ENCODE measurements at places on chromosomes 5 and 9.

GRCh38 chr5:86880785-86881492 is 263.2 kb downstream of the COX7C start:
- DNase-seq = peak; percentile 87

- DNase-seq = no peak
These were observed 167.2 kb downstream of the XRCC4 start for GRCh38 chr5:83244516-83244915.

DNA sequence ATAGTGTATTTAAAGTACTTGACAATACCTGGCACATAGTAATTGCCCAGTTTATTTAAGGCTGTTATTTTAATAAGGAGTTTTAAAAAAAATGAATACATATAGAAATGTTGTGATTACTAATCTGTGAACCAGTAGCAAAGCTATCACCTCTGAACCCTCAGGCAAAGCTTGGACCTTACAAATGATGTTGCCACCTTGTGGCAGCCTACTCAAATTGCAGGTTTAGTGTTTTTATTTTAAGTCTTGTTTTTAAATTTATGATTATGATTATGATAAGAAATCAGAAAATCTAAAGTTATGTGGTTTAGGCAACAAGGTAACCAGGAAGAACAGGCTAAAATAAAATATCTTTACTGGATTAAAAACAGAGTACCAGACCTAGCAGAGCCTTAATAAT is 35.8 kb downstream of the PPARGC1B start:
- DNase-seq = peak; percentile 49

GRCh38 chr5:64018966-64019365 is 56.7 kb upstream of the HTR1A start:
- no peak for DNase-seq

GRCh38 chr5:17289681-17290539 is 72.5 kb downstream of the BASP1 start:
- no peak for DNase-seq

DNA sequence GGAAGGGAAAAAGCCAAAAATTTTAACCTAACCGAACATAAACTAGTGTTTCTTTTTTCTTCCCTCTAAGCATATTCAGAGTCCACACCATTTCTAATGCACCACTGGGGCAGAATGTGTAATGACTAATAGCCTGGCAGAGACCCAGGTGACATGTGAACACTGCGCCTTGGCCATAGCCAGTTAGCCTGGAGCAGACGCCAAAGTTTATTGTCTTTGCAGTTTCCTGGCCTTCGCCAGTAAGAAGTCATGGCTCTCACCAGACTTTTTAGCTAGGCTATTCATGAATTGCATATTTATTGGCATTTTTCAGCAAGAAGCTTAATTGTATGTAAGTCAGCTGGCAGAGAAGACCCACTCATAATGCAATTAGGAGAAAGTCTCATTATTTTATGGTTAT is 182.8 kb upstream of the SLC27A6 start:
- DNase-seq = no peak

DNA sequence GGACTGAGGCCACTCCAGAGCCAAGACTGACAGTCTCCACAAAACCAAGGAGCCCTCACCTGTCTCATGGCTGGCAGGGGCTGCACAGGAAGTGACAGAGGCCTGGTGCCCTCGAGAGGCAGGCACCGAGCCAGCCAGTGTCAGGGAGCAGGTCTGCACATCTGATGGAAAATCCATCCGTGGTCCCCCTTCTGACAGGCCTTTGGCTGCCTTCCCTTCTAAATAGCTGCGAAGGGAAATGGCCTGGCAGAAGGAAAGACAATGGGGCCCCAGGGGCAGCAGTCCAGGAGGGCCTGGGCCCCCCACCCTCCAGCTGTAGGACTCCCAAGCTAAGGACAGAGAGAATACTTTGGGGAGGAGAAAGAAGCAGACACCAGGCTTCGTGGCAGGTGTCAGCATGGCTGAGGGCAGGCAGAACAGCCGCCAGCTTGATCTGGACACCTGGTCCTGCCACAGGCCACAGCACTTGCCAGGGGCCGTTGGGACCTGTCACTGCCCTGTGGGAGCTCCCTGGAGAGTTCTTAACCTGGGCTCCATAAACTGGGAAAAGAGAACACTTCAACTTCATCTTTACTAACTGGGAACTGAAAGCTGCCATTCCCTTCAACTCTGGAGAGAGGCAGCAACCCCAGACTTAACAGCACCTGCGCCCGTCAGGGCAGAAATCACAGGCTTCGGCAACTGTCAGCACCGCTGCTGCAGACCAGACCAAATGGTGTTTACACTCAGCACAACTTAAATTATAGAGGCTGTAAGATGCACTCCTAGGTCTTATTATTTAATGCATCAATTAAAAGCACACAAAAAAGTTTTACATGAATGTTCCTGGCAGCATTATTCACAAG is 22.0 kb downstream of the ADAMTS2 start:
- DNase-seq = no peak

DNA sequence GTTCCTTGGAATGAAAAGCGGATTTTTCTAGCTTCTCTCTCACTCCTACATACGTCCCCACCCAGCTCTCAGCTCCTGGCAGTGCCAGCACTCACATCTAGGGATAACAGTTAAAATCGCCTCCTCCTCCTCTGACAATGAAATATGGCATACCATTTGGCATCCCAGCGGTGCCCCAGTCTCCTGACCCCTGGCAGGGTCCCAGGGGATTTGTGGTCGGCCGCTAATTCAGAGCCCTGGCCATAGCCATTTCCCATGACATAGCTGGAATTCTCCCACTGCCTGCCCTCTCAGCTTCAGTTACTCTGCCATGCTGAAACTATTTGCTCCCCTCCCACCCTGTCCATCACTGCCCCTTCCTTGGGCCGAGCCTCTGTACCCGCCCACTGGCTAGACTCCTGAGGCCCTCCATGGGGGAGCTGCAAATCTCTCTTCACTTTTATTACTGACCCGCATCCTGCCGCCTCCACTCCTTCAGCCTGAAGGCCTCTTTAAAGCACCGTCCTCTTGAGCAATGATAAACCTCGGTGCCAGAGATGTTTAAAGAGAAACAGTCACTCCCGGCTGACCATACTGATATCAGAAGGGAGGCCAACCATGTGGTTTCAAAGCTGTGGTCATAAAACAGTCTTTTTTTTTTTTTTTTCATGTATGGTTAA is 139.8 kb downstream of the SLIT3 start:
- DNase-seq = peak; percentile 6

DNA sequence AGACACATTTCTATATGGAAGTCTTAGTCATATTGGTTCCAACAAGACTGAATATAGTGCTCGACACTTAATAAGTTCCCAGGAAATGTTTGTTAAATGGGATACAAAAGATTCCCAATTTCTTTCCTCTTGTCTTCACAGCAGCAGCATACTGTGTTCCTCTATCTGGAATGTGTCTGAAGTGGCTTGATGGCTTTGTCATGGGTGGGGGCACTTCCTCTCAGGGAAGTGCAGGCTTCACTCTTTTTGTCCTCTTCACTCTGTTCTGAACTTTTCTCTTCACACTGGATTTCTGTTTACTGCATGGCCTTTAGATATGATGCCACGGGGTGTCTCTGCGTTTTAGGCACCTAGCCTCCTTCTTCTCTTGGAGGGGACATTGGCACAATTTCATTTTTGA is 127.7 kb upstream of the C9orf72 start:
- no peak for DNase-seq

- no peak for DNase-seq
These were observed 19.8 kb downstream of the NIPAL4 start for GRCh38 chr5:157479612-157480510.

DNA sequence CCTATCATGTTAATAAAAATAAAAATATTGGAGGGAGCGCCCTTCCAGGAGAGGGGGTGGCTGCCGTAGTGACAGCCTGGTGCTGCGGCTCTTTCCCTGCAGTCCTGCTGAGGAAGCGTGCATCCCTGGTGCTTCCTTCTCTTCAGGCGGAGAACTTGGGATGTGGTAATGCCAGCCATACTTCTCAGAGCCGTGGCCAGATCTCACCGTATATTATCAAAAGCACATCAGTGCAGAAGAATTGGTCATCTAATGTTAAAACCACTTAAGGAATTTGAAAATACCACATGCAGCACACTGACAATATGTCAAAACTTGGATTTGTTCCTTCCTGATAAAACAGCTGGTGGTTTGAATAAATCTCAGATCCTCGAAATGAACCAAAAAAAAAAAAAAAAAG is 17.7 kb downstream of the C9orf40 start:
- no peak for DNase-seq

DNA sequence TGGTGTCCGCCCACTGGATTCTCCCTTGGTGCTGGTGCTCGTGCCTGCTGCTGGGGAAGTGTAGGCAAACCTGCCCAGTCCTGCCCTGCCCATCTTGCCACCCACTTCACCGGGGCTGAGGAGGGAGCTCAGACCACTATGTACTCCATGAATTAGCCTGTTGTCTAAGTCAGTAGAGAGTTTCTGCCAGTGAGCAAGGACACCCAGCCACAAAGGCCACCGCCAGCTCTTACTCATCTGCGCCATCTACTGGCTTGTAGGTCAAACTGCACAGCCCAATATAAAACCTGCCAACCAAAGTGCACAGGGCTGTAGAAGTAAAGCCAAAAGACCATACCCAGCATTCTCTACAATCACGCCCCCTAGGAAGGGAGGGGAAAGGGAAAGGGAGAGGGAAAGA is 102.3 kb downstream of the GLIS3 start:
- DNase-seq = peak; percentile 99

GRCh38 chr5:1444361-1445189 is 665 bp downstream of the SLC6A3 start:
- no peak for DNase-seq

- peak; percentile 86 for DNase-seq
These were observed at the start of gene TLX3 for GRCh38 chr5:171308453-171309275. TLX3 (plus strand) TSS chr5:171309248; CDS start chr5:171309366, 118 bp downstream.

DNA sequence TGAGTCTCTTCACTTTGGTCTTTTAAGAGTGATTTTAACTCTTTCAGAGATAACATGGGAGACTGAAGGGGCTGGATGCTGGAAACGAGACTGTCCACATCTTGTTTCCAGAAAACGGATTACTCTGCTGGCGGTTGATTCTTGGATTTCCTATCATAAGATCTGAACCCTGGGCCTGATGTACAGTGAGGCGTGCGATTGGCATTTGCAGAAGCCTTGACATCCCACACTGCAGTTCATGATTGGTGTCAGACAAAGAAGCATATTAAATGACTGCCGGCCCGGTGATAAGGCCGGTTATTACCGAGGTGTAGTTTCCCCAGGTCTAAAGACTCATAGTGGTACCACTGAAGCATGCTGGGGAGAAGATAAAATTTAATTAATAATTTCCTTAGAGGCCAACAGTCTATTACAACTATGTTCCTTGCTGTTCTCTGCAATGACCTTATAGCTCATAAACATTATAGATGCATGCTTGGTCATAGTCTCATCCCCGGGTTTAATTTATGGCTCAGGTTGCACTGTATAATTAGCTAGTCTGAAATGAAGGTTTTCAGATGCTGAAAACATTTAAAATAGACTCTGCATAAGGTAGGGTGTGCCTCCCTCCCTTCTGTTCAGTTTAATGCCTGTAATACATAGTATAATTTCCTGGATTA is 99.2 kb downstream of the PPP2R2B start:
- no peak for DNase-seq

DNA sequence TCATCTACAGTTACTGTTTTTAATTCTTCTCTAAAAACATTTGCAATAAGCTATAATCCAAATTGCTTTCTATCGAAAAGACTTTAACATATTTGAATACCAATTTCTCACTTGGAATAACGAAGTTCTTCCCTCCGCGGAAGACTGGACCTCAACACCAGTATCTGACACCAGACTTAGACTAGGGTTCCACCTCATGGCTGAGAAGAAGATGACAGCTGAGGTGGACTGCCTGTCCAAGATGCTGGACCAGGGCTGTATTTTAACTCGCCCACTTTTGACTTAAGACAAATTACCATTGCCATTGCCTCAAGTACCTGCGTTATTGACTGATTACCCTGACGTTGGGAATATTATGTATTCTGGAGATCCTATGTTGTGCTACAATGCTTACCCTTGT is 34.1 kb downstream of the ZMAT2 start:
- peak; percentile 24 for DNase-seq

DNA sequence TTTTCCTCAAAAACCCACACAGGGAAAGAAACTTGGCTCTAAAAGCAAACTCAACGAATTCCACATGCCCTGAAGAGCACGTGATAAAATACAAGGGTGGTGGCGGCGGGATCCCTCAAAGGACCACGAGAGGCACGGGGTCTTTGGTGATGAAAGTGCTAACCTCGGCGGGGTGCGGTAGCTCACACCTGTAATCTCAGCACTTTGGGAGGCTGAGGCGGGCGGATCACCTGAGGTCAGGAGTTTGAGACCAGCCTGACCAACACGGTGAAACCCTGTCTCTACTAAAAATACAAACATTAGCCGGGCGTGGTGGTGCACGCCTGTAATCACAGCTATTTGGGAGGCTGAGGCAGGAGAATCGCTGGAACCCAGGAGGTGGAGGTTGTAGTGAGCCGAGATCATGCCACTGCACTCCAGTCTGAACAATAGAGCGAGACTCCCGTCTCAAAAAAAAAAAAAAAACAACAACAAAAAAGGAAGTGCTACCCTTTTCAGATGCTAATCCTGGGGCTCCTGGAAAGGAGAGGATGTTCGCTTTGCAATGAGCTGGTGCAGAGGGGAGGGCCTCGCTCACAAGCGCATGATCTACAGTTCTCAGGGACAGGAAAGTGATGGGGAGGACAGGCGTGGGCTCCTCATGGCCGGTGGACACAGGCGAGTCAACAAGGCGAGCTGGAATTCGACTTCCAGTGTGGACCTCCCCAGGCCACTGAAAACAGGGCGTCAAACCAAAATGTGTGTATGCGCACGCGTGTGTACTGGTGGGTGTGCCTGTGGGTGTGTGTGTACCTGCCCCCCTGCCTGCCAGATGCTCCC is 54.1 kb downstream of the USP20 start:
- DNase-seq = no peak

- no peak for DNase-seq
These were observed 5.3 kb downstream of the SARDH start for GRCh38 chr9:133732639-133733408.

DNA sequence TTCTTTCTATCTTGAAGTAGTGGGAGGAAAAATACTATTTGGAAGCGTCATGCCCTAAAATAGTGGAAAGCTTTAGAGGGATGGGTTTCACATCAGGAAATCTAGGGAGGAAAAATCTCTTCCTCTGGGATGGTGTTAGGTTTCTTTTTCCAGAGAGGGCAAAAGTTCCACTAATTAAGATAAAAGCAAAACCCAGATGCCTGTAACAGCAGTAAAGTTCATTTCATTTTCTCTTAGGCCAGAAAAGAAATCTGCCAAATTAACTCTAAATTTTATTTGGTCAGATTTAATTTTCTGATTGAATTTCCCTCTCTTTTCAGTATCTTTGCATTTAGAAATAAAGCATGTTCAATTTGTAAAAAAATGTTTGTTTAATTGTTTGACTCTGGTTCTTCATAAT is 88.8 kb downstream of the LURAP1L start:
- DNase-seq = no peak

- no peak for DNase-seq
These were observed 60.3 kb downstream of the TTC39B start for GRCh38 chr9:15246708-15247107.

DNA sequence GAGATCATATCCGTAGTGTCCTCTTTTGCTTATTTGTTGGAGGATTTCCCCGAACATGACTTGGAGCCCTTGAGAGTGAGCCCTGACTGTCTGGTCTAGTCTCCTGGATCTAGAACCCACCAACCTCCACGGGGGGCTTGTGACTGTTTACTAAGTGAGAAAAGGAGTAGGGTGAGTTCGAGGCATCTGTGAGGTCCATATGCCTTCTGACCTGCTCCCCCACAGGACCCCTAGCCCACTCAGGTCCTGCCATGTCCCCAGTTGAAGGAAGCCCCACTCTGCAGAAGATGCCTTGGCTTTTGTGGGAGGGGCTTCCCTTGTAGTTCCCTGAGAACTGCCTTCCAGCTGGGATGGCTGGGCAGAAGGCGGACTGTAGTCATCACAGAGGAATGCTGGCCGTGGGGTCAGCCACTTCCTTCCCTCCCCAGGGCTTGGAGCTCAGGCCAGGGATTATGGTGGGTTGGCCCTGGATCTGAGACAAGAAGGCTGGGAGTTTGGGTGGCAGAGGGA is 7.0 kb upstream of the IRF1 start:
- DNase-seq = no peak

All from OCI-M1 (cell line).